Stimulated activated CD4-positive, alpha-beta T cell treated with anti-CD3 and anti-CD28 coated beads, Interleukin-1b, Interleukin-23, amount 100 ng/mL, for 48 hours (primary cell): ENCODE measurements at places on chromosomes 7 and 10.

GRCh38 chr10:28661035-28661434 is 16.3 kb upstream of the BAMBI start:
- no peak for DNase-seq

GRCh38 chr10:99528494-99529441 is 4.0 kb upstream of the NKX2-3 start:
- no peak for DNase-seq

DNA sequence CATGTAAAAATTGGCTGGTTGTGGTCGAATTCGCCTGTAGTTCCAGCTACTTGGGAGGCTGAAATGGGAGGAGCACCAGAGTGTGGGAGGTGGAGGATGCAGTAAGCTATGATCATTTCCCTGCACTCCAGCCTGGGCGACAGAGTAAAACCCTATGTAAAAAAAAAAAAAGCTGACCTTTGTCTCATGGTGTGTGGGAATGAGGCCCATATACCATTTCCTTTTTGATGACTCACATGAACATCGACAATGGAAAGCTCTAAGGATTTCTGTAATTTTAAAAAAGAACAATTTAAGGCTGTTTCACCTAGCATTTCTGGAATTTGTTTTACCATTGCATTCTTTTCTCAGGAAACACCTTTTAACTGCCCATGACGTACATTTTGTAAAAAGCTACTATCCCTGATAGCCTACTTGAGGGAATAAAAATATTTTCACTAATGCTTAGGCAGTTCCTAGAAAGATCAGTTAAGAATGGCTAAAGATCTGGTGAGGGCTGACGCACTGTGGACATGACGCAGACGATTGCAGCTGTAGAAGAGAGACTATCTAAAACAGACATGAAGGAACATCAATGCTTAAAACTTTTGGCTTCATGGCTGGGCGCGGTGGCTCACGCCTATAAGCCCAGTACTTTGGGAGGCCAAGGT is 400.6 kb upstream of the IGFBP3 start:
- DNase-seq: no peak

DNA sequence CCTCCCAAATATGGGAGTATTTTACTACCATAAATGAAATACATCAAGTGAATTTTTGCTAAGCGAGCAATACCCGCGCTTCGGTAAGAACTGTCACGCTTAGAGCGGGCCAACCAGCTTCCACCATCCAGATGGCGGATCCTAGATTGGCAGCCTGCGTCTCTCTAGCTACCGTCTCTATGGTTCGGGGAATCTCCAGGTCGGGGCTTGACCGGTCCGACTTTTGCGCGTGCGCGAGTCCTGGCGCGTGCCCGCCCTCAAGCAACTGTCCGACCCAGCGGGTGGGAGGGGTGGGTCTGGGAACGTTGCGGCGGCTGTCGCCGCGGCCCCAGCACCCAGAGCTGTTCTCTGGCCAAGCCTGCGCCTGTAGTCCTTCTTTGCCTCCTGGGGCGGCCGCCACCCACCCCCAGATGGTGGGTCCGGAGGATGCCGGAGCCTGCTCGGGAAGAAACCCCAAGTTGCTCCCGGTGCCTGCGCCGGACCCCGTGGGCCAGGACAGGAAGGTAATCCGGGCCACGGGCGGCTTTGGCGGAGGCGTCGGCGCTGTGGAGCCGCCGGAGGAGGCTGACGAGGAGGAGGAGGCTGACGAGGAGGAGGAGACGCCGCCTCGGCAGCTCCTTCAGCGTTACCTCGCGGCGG is at the start of gene TBC1D12:
TBC1D12 (plus strand) TSS at position 338 of the 639 bp plus-strand sequence; CDS start at position 411, 73 bp downstream.
- DNase-seq: peak; percentile 31

GRCh38 chr10:92124020-92124419 is 166.9 kb downstream of the CPEB3 start:
- no peak for DNase-seq

- no peak for DNase-seq
Observed at GRCh38 chr10:110664483-110665420, 20.6 kb downstream of the RBM20 start.

GRCh38 chr7:30979027-30979426 is 15.3 kb downstream of the GHRHR start:
- DNase-seq: no peak

- DNase-seq: no peak
Observed at GRCh38 chr10:128160297-128160711, 34.1 kb upstream of the MKI67 start.

- DNase-seq: no peak
Observed at GRCh38 chr7:144527051-144527471, 123.6 kb upstream of the NOBOX start.

DNA sequence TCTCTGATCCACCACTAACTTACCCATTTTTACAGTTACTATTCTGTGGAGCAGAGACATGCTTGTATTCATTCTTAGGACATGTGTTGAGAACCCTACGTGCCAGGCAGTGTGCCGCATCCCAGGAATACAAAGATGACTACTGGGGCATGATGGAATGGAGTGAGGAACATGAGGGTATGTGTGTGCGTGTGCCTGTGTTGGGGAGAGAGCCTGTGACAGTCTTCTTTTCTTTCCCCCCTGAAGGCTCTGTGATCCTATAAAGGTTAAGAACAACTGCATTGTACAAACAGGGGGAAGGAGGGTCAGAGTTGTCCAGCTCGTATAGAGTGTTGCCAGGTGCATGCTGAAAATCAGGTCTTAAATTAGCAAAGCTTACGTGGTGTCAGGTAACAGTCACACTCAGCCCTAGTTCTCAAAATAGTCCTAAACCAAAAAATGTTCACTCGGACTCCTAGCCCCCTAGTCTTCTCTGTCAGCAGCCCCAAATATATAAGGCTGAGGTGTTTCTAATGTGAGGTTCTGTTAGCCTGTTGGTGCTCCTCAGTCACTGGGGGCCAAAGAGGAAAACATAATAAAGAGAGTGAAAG is 161.9 kb downstream of the CELF2 start:
- no peak for DNase-seq
